Activated CD4-positive, alpha-beta T cell treated with anti-CD3 and anti-CD28 coated beads, Interleukin-2, amount 10 ng/mL, durations not matched to agents 24 days and 14 days (primary cell): ENCODE measurements at places on chromosomes 5 and 9. TPM values are rescaled to one million over a fixed set of nuclear protein-coding genes. Genes with fewer than 3 reads are reported as not detected.

DNA sequence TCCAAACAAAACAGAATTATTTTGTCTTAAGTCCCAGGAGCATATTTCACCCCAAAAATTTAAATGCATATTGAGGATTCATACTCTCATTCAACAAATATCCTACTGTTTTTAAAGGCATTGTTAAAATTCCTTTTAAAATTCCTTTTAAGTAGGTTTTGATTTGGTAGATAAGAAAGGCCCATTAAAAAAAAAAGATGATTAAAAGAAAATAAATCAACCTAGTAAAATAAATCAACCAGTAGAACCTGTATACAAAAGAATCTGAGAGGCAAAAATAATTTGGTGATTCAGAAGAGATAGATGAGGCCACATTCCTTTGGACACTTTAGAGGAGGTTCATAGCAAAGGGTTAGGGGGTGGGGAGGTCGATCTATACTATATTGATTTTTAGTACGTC is 585.3 kb upstream of the TLE4 start:
- H3K36me3 ChIP-seq: no peaks in the 10 kb centered on the region
- H3K27ac ChIP-seq: no peak overlapping the region
- no peak for DNase-seq
- H3K4me3 ChIP-seq: no peak overlapping the region
- H3K4me1 ChIP-seq: no peaks in the 10 kb centered on the region

DNA sequence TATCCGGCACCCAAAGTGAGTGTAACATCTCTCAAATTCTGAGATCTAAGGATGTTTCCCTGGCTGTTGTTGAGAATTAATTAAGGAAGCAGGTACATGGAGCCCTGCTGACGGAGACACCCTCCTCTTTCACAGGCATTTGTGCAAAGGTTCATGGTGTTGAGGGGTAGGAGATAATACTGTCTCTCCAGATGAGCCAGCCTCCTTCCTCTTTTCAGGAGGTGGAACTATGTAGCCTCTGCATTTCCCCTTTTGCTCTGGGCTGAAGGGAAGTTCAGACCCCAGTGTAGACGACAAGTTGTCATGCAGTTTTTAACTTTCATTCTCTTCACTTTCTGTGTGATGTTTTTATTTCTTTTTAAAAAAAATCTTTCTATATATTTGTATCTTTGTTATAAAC is 107.5 kb downstream of the GALNT10 start:
- H3K4me3 ChIP-seq: no peak overlapping the region
- peaks cover 60% of the 10 kb centered on the region for H3K36me3 ChIP-seq
- peaks cover 2% of the 10 kb centered on the region for H3K4me1 ChIP-seq
- DNase-seq: no peak
- H3K27ac ChIP-seq: no peak overlapping the region
- H3K27me3 ChIP-seq: no peaks in the 10 kb centered on the region

DNA sequence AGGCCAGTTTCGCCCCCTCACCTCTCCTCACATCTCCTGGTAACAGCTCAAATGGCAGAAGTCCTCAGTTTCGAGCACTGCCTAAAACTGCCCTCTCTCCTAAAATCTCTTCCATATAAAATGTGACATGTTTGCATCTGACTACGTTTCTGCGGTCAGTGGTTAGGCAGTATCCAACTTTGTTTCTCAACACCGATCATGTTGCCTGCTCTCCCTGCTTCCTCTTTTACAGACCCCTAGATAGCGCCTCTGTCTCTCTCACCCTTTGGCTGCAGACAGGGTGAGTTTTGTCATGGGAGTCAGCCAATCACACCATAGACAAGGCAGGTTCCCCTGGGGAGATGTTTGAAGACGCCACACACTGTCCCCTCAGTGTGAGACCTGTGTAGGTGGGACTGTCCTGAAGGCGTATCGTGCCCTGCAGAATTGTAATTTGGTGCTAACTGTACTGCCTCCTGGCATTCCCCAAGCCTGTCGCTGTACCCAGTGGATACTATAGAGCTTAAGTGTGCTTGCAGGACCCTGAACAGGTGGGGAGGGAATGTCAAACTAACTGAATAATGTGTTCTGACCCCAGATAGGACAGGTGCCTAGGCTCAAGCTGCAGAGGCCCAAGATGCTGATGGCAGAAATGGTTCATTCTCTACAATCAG is 1.1 kb downstream of the HEXB start:
- peak; percentile 62 for DNase-seq
- H3K36me3 ChIP-seq: peaks cover 23% of the 10 kb centered on the region
- peaks cover 20% of the 10 kb centered on the region for H3K4me1 ChIP-seq
- peaks cover 10% of the 10 kb centered on the region for H3K27me3 ChIP-seq
- peak overlapping the region; percentile 90 for H3K4me3 ChIP-seq

DNA sequence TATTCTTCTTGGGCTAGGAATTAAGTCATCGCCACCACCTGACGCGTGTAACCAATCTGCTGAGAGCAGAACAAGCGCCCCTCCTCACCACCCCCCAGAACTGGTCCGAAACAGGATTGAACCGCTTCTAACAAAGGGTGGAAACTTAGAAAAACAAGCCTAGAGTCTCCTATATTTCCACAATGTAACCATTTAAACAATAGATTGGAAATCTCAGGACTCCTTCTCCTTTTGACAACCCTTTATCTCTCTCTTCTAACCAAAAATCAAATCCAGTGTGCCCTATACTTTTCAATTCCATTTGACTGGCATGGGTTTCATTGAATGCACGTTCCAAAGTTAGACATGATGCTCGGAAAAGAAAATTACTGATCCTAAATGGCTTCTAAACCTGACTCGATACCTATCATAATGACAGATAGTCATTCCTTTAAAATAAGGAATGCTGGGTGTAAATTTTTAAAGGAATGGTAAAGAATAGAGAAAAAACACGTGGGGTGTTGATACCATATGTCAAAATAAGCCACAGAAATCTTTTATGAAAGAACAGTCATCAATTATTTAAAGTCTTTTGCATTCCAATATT is 1.2 kb downstream of the ARRDC3 start:
- peak overlapping the region; percentile 94 for H3K4me3 ChIP-seq
- H3K36me3 ChIP-seq: peaks cover 14% of the 10 kb centered on the region
- H3K27ac ChIP-seq: peak overlapping the region; percentile 99
- DNase-seq: peak; percentile 92
- peaks cover 4% of the 10 kb centered on the region for H3K27me3 ChIP-seq

GRCh38 chr5:1152156-1152555 is 40.3 kb upstream of the SLC12A7 start:
- no peak overlapping the region for H3K27ac ChIP-seq
- no peak for DNase-seq
- no peak overlapping the region for H3K4me3 ChIP-seq
- H3K4me1 ChIP-seq: no peaks in the 10 kb centered on the region

- H3K4me3 ChIP-seq: no peak overlapping the region
- no peak overlapping the region for H3K27ac ChIP-seq
- DNase-seq: no peak
- H3K27me3 ChIP-seq: peaks cover 9% of the 10 kb centered on the region
- no peaks in the 10 kb centered on the region for H3K4me1 ChIP-seq
- H3K36me3 ChIP-seq: no peaks in the 10 kb centered on the region
Measured at GRCh38 chr9:89026876-89027275, 35.6 kb downstream of the S1PR3 start.

GRCh38 chr9:124626276-124626675 is 119.1 kb upstream of the NR5A1 start:
- H3K27me3 ChIP-seq: peaks cover 12% of the 10 kb centered on the region
- no peak overlapping the region for H3K4me3 ChIP-seq
- H3K36me3 ChIP-seq: no peaks in the 10 kb centered on the region
- DNase-seq: no peak
- peaks cover 2% of the 10 kb centered on the region for H3K4me1 ChIP-seq

- no peaks in the 10 kb centered on the region for H3K36me3 ChIP-seq
- H3K27ac ChIP-seq: no peak overlapping the region
- peak; percentile 14 for DNase-seq
Measured at GRCh38 chr5:171745602-171746001, 40.0 kb upstream of the SMIM23 start.

GRCh38 chr9:131579789-131580211 is 34.5 kb downstream of the PRRT1B start:
- peak overlapping the region; percentile 71 for H3K4me3 ChIP-seq
- H3K4me1 ChIP-seq: peaks cover 15% of the 10 kb centered on the region
- no peaks in the 10 kb centered on the region for H3K27me3 ChIP-seq
- DNase-seq: no peak
- H3K36me3 ChIP-seq: peaks cover 55% of the 10 kb centered on the region

- no peaks in the 10 kb centered on the region for H3K36me3 ChIP-seq
- DNase-seq: no peak
Measured at GRCh38 chr5:77139001-77139400, 51.9 kb upstream of the ZBED3 start.

- no peak for DNase-seq
- H3K27me3 ChIP-seq: no peaks in the 10 kb centered on the region
- H3K4me3 ChIP-seq: no peak overlapping the region
- no peak overlapping the region for H3K27ac ChIP-seq
- H3K4me1 ChIP-seq: peaks cover 13% of the 10 kb centered on the region
Measured at GRCh38 chr5:154947778-154948177, 6.9 kb downstream of the MRPL22 start.

DNA sequence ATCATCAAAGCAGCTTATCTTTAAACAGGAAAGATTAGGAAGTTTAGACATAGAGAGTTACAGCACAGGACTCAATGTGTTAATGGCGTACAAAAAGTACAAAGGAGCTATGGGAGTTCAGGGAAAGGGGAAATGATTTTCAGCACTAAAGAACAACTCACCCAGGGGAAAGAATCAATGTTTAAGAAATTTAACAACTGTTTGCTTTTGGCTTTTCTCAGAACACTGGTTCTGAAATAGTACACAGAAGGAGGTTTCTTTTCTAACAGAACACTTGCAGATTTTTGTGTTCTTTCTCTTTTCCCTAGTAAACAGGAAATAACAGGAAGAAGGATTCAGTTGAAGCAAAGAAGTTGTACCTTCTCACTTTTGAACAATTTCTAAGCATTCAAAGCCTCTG is 71.3 kb upstream of the GHR start:
- H3K36me3 ChIP-seq: no peaks in the 10 kb centered on the region
- no peak overlapping the region for H3K4me3 ChIP-seq
- no peak for DNase-seq

GRCh38 chr9:78297672-78297961 is 692 bp downstream of the PSAT1 start:
- no peaks in the 10 kb centered on the region for H3K27me3 ChIP-seq
- H3K4me3 ChIP-seq: peak overlapping the region; percentile 96
- DNase-seq: no peak
- peaks cover 35% of the 10 kb centered on the region for H3K4me1 ChIP-seq
- H3K27ac ChIP-seq: peak overlapping the region; percentile 97

GRCh38 chr5:169146158-169146557 is 154.8 kb downstream of the SLIT3 start:
- DNase-seq: no peak
- no peak overlapping the region for H3K27ac ChIP-seq
- H3K4me1 ChIP-seq: no peaks in the 10 kb centered on the region
- no peaks in the 10 kb centered on the region for H3K27me3 ChIP-seq

DNA sequence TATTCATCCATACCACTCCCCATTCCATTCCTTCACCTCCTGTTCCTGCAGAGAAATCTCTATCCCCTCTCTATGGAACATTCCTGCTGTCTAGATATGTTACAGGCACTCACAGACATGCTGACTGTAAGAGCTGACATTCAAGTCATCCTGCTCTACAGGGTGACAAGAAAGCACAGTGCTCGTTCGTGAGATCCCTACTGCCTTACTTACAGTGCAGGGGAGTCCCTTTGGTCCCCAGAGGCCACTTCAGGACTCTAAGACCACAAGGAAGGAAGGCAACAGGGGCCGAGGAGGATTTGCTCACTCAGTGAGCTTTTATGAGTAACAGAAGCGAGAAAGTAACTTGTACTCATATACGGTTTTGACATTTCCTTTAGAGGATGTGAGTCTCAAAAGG is 110.5 kb downstream of the GAS1 start:
- no peak for DNase-seq
- no peaks in the 10 kb centered on the region for H3K4me1 ChIP-seq
- H3K27me3 ChIP-seq: no peaks in the 10 kb centered on the region
- no peak overlapping the region for H3K27ac ChIP-seq
- H3K4me3 ChIP-seq: no peak overlapping the region

GRCh38 chr5:132773601-132774355 is 3.3 kb downstream of the SEPTIN8 start:
- DNase-seq: no peak
- H3K36me3 ChIP-seq: peaks cover 3% of the 10 kb centered on the region
- H3K4me1 ChIP-seq: peaks cover 26% of the 10 kb centered on the region
- peaks cover 14% of the 10 kb centered on the region for H3K27me3 ChIP-seq
- H3K4me3 ChIP-seq: no peak overlapping the region

DNA sequence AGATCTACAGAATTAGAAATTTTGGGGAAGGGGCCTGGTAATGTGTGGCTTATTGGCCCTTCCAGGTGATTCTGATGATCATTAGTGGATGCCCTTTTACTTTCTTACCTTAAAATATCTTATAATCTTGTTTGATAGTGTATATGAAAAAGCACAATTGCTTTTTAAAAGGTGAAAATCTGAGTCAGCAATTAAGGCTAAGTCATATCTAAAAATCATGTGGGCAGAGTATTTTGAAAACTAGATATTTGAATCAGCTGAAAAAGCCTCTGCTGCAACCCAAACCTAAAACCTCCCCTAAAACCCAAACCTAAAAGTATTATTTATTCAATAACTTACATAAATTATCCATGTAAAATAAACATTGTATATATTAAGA is 359.8 kb downstream of the PDE4D start:
- no peak for DNase-seq
- no peak overlapping the region for H3K27ac ChIP-seq
- H3K4me3 ChIP-seq: no peak overlapping the region
- H3K4me1 ChIP-seq: no peaks in the 10 kb centered on the region

DNA sequence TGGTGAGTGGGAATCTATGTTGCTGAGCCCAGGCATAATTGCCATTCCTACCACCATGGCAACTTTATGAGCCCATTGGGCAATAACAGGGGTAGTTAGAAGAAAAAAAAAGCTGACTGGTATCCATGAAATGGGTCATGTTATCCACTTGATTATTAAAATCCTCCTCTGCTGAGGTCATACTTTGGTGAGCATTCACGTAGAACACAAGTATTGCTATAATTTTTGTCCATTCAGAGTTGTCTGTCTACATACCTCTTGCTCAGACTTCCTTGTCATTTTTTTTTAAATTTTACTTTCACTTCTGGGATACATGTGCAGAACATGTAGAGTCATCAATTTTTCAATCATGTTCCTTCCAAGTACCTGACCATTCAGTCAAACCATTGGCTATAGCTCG is 780.8 kb upstream of the ARRDC3 start:
- no peaks in the 10 kb centered on the region for H3K4me1 ChIP-seq
- H3K27ac ChIP-seq: no peak overlapping the region
- H3K4me3 ChIP-seq: no peak overlapping the region
- no peak for DNase-seq

GRCh38 chr5:122237906-122238305 is 74.1 kb upstream of the SNCAIP start:
- H3K4me3 ChIP-seq: no peak overlapping the region
- H3K36me3 ChIP-seq: no peaks in the 10 kb centered on the region
- no peaks in the 10 kb centered on the region for H3K27me3 ChIP-seq
- H3K27ac ChIP-seq: no peak overlapping the region
- no peaks in the 10 kb centered on the region for H3K4me1 ChIP-seq

Gene GABRB2
- not detected in 2 replicates for total RNA-seq

Gene FGF1
- total RNA-seq: not detected in 2 replicates

Gene ADGRD2
- total RNA-seq: not detected in 2 replicates

Gene TEX48
- 0.52 and 0.56 TPM in 2 replicates for total RNA-seq

Gene GLRX
- total RNA-seq: 13.5 and 17.3 TPM in 2 replicates

Gene PIGO
- 32.5 and 37.2 TPM in 2 replicates for total RNA-seq

Gene SLC1A1
- total RNA-seq: 0.17 TPM in 1 of 2 replicates, not detected in the other

Gene FREM1
- total RNA-seq: not detected in 2 replicates
